ENCODE measurements at places on chromosomes 5 and 9.

DNA sequence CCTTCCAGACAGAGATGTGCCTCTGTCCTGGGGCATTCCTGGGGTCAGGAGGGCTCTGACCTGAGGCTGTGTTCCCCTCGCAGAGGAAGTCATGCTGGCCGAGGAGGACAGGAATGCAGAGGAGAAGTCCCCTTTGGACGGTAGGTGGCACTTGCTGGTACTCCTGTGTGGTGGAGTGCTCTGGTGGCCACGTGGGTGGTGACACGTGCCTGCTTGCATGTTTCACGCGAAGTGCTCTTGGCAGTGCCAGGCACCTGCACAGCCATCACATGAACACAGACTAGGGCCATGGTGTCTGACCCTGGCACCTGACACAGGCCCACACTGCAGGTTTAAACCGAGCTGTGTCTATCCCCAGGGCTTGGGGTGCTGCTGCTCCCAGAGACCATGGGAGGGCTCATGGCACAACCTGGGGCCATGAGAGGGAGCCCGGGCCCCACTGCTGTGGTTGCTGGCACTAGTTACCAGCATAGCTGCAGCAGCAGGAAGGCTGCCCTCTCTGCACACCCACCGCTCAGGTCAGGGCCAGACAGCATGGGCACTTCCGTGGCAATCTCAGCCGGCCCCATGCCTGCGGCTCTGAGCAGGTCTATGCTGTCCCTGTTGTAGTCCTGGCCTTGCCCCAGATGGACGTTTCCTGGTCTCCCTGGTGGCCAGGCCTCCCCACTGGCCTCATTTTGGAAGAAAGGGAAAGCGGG lies 79.3 kb downstream of the CACNA1B start:
- no peak for DNase-seq
- H3K4me1 ChIP-seq, result no peaks in the 10 kb centered on the region
- peaks cover 13% of the 10 kb centered on the region for H3K27me3 ChIP-seq
- H3K4me3 ChIP-seq, result no peak overlapping the region
- no peaks in the 10 kb centered on the region for H3K36me3 ChIP-seq
- H3K27ac ChIP-seq, result no peak overlapping the region

DNA sequence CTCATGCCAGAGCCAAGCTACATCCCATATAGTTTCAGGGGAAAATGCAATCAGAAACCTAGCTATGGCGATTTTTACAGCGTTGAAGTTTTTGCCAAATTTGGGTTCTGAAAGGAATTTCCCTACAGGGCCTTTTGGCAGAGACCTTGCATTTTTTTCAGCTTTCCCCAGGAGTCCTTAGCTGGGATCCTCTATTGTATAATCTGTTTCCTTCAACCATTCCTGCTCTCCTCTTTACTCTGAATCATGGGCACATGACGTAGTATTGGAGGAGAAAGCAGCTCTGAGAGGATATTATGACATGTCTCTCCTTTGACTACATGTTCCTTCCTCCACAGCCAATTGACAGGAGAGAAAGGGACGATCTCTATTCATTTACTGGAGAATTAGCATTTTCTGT lies 118.5 kb upstream of the ERCC6L2 start:
- no peak for DNase-seq
- no peak overlapping the region for H3K27ac ChIP-seq
- H3K36me3 ChIP-seq, result no peaks in the 10 kb centered on the region
- H3K4me1 ChIP-seq, result peaks cover 1% of the 10 kb centered on the region
- H3K27me3 ChIP-seq, result no peaks in the 10 kb centered on the region
- H3K4me3 ChIP-seq, result no peak overlapping the region

DNA sequence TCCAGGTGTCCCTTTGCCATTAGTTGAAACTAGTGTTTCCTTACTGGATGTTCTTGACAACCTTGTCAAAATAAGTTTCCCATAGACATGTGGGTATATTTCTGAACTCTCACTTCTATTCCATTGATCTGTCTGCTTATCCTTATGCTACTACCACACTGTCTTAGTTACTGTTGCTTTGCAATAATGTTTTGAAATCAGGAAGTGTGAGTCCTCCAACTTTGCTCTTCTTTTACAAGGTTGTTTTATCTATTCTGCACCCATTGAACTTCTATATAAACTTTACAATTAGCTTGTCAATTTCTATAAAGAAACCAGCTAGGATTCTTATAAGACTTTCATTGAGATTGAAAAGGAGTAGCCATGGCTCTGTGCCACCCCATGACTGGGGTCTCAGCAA lies 24.3 kb downstream of the CD14 start:
- no peak for DNase-seq
- no peak overlapping the region for H3K27ac ChIP-seq
- H3K27me3 ChIP-seq, result peaks cover 23% of the 10 kb centered on the region
- H3K4me3 ChIP-seq, result no peak overlapping the region

- no peak overlapping the region for H3K27ac ChIP-seq
- no peaks in the 10 kb centered on the region for H3K4me1 ChIP-seq
- no peak for DNase-seq
- H3K4me3 ChIP-seq, result no peak overlapping the region
- H3K36me3 ChIP-seq, result no peaks in the 10 kb centered on the region
These were observed 204.8 kb downstream of the GABRG2 start for GRCh38 chr5:162272417-162272816.

DNA sequence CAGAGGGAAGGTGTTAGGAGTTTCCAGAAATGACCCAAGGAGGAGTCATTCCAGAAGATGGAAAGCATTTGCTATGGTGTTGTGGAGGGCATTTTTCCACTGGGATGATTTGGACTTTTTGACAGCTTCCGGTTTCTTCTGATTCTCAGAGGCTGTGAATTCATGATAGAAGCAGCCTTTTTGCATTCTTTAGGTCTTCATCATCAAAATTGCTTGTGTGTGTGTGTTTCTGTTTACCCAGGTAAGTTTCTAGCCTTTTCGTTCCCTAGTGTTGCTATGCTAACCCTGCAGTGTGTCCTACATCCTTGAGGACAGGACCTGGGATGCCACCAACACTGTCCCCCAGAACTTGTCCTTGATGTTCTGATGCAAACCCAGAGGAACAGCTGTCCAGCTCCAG lies 19.6 kb downstream of the IRX1 start:
- H3K4me3 ChIP-seq, result no peak overlapping the region
- no peak for DNase-seq
- H3K27me3 ChIP-seq, result peaks cover 1% of the 10 kb centered on the region
- no peaks in the 10 kb centered on the region for H3K36me3 ChIP-seq
- H3K4me1 ChIP-seq, result no peaks in the 10 kb centered on the region

All from naive thymus-derived CD8-positive, alpha-beta T cell (primary cell).